NCI-H2107 (cell line): ENCODE measurements at places on chromosomes 7 and 10.

- DNase-seq, result no peak
These were observed 208.3 kb downstream of the CELF2 start for GRCh38 chr10:11225935-11226334.

GRCh38 chr10:58791137-58791536, 278.5 kb downstream of the BICC1 start:
- no peak for DNase-seq

- DNase-seq, result no peak
These were observed 237.8 kb upstream of the ZMIZ1 start for GRCh38 chr10:78830976-78831375.

GRCh38 chr10:131399981-131400380, 88.5 kb upstream of the TCERG1L start:
- no peak for DNase-seq

DNA sequence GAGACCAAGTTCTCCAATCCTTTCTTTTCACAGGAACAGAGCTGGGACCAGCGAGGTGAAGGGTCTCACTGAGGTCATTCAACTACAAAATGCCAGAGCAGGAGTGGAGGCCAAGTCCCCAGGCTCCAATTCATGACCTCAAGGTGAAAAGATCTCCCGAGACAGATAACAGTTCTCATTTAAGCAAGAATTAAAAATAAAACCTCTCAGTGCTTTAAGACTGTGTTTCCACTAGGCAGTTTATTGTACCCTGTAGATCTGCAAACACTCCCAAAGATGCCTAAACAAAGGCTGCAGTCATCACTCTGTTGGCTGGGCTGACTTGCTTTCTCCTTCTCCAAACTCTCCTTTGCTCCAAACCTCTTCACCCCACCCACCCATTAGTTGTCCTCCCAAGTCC, 74.8 kb upstream of the CXCL12 start:
- DNase-seq, result no peak

GRCh38 chr7:151178236-151178635, 8.8 kb downstream of the ASB10 start:
- no peak for DNase-seq

- DNase-seq, result no peak
These were observed 95.9 kb upstream of the EGR2 start for GRCh38 chr10:62912086-62912485.

DNA sequence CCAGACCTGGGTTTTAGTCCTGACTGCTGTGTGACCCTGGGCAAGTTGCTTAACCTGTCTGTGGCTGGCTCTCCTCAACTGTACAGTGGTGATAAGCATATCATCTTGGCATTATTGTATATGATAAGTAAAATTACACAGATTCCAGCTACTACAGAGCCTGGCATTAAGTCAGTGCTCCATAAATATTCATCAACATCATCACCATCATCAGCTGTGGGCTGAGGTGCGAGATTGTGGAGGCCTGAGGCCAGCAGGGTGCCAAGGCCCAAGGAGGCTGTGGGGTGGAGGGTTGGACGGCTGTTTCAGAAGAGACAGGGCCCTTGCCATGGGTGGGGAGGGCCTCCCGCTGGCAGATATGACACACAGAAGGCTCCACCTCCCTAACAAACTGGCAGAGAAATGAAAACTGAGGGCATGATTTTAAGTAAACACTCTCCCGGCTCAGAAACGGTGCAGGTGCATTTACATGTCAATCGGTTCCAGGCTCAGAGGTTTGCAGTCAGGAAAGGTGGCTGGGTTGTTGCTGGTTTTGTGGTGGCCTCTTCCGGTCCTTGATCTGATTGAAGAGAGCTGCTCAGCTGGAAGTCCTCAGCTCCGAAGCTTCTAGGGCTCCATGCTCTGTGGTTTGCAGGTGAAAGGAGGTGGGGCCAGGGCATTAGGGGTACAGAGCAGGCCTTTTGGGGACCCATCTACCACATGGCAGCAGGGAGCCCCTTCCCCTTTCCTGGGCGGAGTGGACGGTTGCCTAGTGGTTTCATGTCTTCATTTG, 10.2 kb downstream of the CRYGN start:
- DNase-seq, result peak; percentile 79

- peak; percentile 26 for DNase-seq
These were observed 122.7 kb downstream of the MAD1L1 start for GRCh38 chr7:2109936-2110609.

- DNase-seq, result no peak
These were observed 78.3 kb downstream of the PROSER2 start for GRCh38 chr10:11901454-11901832.

DNA sequence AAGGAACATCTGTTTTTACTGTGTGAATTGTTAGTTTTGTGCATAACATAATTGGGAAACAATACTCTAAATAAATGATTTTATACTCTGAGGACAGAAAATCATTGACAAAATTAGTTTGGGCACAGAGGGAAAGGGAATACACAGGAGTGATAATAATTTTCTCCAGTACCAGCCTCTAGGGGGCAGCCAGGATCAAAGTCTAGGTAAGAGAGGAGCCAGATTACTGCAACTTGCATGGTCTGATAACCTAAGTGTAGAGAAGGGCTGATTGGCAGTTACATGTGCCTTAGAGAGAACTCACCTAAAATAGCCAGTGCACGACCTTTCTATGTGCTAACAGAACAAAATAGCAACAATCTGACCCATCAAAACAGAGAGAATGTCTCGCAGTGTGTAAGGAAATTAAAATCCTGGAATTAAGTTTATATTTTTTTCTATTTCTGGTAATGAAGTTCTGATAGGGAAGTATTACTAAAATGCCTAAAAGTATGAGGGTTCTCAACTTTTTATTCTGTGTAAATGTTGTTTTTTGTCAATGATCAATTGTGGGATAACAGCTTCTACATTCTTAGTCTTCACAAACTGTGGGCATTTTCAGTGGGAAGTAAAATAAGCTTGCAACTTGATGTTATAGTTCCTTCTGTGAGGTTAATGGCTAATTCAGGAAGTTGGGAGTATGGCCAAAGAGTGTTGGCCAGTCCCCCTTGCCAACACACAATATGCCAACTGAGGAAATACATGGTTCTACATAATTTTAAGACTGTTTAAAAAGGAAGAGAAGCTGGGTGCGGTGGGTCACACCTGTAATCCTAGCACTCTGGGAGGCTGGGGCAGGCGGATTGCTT, 66.4 kb downstream of the EXOC6 start:
- no peak for DNase-seq

- DNase-seq, result no peak
These were observed 163.6 kb downstream of the GNAT3 start for GRCh38 chr7:80348223-80348622.

DNA sequence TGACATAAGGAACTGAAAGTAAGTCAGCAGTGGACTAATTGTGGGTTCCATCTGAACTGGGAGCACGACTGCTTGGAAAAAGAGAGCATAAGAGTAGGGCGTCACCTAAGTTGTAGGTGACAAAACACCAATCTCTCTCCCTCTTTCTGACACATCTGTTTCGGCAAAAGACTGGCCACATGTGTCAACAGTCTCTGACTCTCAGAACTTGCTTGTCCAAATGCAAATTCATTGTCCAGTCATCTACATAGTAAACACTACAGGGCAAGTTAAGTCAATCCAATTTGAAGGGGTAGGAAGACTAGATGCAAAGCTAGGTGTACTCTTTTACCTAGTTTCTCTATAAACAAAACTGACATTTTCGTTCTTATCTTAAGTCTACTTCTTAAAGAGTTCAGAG, 87.7 kb downstream of the ZNF438 start:
- no peak for DNase-seq

- DNase-seq, result no peak
These were observed 41.5 kb upstream of the DGKI start for GRCh38 chr7:137888241-137888640.

- DNase-seq, result no peak
These were observed 93.8 kb upstream of the GNA12 start for GRCh38 chr7:2937701-2938513.

GRCh38 chr7:100604028-100604975, 2.1 kb downstream of the PCOLCE start:
- no peak for DNase-seq

DNA sequence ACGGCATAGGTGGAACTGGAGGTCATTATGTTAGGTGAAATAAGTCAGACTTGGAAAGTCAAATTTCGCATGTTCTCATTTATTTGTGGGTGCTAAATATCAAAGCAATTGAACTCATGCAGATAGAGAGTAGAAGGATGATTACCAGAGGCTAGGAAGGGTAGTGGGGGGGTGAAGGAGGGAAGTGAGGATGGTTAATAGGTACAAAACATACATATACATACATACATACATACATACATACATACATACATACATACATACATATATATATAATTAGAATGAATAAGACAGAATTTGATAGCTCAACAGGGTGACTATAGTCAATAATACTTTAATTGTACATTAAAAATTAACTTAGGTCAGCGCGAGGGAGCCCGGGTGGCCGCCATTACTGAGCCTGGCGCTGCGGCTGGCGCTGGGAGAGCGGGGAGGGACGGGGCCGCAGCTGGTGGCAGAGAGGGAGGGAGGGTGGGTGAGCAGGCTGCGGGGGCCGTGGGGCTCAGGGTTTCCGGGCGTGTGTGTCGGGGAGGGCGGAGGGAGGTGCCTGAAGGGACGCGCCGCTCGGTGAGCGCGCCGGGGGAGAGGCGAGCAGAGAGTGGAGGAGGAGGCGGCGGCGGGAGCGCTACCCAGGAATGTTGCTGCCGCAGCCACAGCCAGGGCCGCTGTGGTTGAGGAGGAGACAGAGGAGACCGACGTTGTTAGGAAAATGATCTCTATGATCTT, 85.8 kb upstream of the EGFR start:
- DNase-seq, result peak; percentile 69

GRCh38 chr7:101919363-101920115, 102.1 kb downstream of the CUX1 start:
- DNase-seq, result no peak

- no peak for DNase-seq
These were observed 840 bp upstream of the ATP6V0A4 start for GRCh38 chr7:138798836-138799235.

- DNase-seq, result no peak
These were observed 78.3 kb downstream of the NSUN6 start for GRCh38 chr10:18572959-18573561.
